ENCODE measurements at places on chromosomes 16 and 17.

GRCh38 chr16:51306116-51306515 lies 155.0 kb upstream of the SALL1 start:
- DNase-seq = no peak

- DNase-seq = no peak
Observed at GRCh38 chr17:69704935-69705334, 290.4 kb downstream of the MAP2K6 start.

- DNase-seq = no peak
Observed at GRCh38 chr17:8470447-8471047, 34.9 kb downstream of the NDEL1 start.

DNA sequence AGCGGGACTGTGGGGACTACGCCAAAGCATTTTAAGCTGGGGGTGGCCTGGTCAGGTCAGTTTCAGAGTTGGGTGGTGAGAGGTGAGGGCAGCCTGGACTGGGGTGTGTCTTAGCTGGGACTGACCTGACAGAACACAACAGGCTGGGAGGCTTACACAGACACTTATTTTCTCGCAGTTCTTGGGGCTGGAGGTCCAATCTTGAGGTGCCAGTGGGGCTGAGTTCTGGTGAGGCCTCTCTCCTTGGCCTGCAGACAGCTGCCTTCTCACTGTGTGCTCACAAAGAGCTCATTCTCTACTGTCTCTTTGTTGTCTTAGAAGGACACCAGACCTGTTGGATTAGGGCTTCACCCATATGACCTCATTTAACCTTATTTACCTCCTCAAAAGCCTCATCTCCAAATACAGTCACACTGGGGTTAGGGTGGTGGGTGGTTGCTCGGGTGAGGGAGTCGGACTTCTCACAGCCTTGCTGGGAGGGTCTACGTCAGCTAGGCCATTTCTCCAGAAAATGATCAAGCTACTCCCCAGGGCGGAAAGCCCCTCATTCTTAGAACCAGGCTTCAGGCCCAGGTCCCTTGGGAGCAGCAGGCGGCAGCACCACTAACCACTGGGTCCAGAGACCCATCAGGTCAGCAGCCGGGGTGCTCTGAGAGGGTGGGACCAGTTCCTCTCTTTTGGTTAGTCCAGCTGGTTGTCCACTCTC lies 149.3 kb downstream of the RAB11FIP4 start:
- no peak for DNase-seq

GRCh38 chr17:57586196-57586740 lies 158.8 kb downstream of the CCDC182 start:
- DNase-seq = no peak

DNA sequence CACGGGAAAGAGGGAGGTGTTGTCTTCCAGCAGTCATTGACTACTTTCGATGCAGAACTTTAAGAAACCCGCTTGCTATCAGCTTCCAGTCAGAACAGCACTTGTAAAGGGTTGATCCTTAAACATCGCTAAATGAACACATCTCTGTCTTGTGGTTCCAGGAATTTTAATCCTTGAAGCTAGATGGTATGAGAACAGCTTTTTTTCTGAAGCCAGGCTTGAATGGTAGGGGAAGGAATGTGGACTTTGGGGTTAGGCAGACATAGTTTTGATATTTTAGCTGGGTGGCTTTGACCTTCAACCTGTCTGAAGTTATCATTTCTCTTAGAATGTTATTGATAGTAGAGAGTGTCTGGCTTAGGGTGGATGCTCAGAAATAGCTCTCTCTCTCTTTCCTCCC lies 81.1 kb downstream of the RGS9 start:
- DNase-seq = no peak

GRCh38 chr17:4476017-4476416 lies 22.7 kb upstream of the SPNS2 start:
- no peak for DNase-seq

- no peak for DNase-seq
Observed at GRCh38 chr16:51152691-51153576, 1.9 kb upstream of the SALL1 start.

DNA sequence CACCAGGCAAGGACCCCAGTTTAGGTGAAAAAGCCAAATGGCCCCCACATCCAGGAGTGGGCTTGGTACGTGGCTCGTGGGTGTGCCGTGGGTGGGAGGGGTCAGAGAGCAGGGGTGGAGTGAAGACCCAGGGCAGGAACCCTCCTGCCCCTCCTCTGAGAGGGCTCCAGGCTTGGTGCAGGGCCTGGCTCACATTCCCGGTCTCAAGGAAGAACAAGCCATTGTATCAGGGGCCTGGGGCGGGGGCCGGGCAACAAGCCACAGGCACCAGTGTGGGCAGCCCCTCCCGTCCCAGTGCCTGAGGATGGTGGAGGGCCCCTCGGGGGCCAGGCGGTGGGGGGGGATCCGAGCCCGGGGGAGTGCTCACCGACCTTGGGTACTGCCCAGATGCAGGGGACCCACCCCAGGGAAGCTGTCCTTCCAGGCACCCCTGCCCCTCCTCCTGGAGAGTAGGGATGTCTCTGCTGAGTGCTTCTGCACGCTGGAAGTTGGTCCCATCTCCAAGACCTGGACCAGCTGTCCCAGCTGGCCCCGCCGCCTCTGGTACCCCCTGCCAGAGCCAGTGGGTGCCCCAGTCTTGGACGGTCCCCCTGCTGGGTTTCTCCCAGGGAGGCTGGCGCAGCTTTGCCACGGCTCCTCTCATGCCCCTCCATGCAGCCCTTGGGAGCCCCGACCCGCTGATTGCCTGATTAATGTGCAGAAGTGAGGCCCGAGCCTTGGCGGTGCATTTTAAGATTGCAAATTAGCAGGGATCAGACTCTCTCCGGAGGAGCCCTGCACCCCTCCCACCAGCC lies 83.7 kb downstream of the RTN4RL1 start:
- no peak for DNase-seq

Measured in activated CD4-positive, alpha-beta T cell treated with anti-CD3 and anti-CD28 coated beads, Interleukin-2, Interleukin-4, amounts not matched to agents 100 ng/mL and 50 ng/mL, durations not matched to agents 16 hours and 8 hours (primary cell).